NCI-H1417 treated with DMSO at 0.1 percent for 48 hours (cell line): ENCODE measurements at places on chromosomes 13 and 19.

- no peak for DNase-seq
Measured at GRCh38 chr19:40625406-40626120, 24.4 kb downstream of the LTBP4 start.

- no peak for DNase-seq
Measured at GRCh38 chr19:10516671-10517286, 468 bp downstream of the S1PR5 start.

- DNase-seq: no peak
Measured at GRCh38 chr13:97280478-97280877, 58.3 kb downstream of the MBNL2 start.

DNA sequence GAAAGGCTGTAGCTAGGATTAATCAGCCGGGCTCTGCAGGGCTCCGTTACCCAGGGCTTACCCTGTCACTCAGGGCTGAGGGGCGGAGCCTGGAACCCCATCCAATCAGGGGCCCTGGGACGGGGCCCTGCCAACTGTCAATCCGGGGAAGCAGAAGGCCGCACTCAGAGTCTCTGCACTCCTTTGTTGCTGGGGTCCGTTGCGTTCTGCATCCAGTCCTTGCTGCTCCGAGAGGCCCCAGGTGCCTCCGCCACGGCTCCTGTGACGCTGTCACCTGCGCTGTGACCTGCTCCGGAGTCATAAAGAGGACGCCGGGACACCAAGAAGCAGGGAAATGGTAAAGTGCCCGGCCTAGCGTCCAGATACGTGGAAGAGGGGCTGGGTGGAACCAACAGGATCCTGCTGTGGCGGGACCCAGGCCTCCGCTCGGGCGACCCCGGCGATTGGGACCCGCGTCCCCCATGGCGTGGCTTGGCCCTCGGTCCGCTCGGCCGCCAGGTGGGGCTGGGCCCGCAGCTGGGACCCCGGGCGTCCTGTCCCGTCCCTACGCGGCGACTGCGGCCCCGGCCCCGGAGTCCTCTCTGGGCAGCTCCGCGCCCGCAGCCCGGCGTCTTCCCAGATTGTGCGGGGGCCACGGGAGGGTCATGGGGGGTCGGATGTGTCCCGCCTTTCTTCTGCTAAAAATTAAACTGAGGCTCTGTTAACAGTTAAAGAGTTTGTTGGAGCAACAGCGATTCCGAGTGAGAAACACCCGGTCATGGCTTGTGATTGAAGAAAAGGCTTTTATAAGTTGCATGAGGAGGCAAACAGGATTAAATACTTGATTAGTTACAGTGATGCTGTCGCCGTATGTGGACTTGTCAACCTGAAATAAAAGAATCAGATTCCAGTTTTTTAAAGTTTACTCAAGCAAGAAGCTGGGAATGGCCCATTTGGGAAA lies at the start of gene ZNF491:
ZNF491 (plus strand) TSS at position 133 of the 940 bp plus-strand sequence. CDS start 7,431 bp downstream, outside the sequence.
- peak; percentile 70 for DNase-seq

DNA sequence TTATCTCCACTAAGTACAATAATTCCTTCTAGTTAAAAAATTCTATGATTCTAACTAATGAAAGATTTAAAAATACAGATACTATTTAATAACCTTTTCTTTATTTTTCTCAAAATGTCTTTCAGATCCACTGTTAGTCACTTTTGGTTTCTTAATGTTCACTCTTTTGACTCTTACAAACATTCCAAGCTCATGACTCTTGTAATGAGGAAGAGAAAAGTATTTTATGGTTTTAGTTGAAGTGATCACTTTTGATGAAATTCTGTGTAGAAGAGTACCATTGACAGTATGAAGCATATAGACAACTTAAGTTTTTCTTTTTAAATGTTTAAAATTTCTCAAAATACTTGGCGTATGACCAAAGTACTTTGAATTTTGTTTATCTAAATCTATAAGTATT lies 27.8 kb downstream of the COG3 start:
- no peak for DNase-seq
